ENCODE measurements at places on chromosomes 16 and 17.

DNA sequence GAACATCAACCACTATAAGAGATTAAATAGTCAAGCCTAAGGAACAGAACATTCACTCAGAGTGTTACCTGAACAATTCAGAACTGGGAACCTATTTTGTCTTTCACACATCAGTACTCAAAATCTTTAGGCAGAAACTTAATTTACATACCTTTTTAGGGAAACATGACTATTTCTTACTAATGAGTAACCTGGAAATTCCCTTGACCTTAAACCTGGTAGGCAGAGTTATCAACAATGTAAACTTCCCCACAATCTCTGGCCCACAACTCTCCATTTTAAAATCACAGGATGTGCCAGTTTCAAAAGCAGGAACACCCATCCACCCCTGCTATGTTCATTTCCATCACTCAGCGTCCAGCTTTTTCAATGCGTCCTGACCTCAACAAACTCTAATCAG lies 132.9 kb upstream of the ANKFN1 start:
- DNase-seq, result no peak

DNA sequence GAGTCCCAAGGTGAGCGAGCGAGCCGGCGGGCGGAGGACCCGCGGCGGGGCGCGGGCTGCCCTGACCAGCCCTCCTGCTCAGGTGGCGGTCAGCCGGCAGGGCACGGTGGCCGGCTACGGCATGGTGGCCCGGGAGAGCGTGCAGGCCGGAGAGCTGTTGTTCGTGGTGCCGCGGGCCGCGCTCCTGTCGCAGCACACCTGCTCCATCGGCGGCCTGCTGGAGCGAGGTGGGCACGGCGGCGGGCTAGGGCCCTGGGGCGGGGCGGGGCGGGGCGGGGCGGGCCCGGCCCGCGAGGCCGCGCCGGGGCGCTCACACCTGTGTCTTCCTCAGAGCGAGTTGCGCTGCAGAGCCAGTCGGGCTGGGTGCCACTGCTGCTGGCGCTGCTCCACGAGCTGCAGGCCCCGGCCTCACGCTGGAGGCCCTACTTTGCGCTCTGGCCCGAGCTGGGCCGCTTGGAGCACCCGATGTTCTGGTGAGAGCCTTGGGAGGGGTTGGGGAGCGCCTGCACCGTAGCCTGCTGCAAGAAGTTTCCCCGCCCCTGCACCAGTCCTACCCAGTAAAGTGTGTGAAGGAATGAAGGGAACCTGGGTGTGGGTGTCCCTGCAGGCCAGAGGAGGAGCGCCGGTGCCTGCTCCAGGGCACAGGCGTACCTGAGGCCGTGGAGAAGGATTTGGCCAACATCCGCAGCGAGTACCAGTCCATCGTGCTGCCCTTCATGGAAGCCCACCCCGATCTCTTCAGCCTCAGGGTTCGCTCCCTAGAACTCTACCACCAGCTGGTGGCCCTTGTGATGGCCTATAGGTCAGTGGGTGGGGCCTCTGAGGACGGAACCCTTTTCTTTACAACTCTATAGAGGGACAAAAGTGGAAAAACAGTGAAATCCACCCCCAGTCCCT lies 802 bp downstream of the SETD6 start:
- peak; percentile 48 for DNase-seq

DNA sequence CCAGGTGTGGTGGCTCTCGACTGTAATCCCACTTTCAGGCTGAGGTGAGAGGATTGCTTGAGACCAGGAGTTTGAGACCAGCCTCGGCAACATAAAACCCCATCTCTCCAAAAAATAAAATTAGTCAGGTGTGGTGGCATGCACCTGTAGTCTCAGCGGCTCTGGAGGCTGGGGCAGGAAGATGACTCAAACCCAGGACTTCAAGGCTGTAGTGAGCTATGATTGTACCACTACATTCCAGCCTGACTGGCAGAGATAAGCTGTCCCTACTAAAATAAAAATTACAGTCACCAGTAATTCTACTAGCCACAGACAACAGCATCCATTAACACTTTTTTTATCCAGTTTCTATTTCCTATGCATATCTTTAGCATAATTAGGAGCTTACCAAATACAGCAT lies 176.3 kb downstream of the CPPED1 start:
- no peak for DNase-seq

DNA sequence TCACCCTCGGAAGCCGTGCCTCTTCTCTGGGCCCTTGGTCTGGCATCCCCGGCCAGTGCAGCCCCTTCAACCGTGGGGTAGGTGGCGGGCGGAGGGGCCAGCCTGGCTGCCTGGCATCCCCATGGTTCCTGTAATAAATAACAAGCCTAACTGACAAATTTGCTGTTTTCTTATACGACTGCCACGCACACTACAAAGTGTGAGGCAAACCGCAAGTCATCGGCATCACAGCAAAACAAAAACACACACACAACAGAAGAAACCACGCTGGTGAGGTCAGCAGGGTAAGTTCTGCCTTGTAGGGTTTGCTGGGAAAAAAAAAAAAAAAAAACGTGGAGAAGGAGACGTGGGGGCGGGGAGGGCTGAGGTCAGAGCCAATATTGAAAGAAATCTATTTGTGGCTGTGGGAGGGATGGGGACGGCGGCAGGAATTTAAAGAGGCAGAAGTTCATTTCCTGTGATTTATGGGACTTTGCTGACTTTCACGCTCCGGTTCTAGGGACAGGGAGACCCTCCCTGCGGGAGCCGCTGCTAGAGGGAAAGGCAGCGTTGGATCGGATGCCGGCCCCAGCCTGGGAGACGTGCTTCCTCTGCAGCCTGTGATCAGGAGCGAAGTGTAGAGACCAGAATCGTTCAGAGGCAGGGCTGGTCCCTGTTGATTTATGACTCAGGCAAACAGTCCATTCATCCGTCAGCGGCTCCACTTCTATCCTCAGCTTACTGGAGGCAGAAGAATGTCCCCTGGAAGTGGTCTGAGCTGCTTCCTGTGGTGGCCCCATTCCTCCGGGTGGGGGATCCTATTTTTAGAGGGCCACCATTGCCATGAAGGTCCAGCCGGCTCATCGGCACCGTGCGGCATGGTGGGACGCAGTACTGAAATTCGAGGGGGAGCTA lies 162.8 kb downstream of the FOXL1 start:
- no peak for DNase-seq

DNA sequence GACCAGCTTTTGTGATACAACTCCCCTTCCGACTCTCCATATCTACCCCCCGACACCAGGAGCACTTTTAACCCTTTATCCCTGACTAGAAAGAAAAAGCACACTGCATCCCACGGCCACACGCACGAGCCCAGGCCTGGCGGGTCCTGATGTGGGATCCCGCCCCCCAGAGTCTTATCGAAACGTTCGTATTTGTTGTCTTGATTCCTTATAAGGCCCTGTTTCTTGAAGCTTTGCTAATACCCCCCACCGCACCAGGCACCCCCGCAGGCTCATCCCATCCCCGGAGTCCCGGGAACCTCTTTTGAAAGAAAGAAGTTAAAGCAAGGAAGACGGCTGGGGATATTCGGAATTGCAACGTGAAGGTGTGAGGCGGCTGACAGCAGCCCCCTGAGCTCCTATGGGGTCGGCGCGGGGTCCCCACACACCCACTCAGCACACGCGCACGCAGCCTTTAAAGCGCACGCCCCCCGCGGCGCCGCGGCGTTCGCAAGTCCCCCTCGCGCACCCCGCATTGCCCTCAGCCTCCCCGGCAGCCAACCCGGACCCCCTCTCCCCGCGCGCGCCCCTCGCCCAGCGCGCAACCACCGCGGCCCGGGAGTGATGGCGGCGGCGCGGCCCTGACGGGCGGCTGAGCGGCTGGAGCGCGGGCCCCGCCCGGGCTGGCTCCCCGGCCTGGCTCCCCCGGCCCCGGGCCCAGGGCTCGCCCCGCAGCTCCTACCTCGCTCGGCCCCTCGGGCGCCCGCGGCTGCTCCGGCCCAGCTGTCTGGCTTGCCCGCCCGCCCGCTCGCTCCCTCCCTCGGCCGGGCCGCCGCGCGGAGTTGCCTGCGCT lies 448 bp downstream of the STAT5B start:
- DNase-seq, result peak; percentile 37

- no peak for DNase-seq
Observed at GRCh38 chr16:1691276-1691675, 13.2 kb downstream of the JPT2 start.

GRCh38 chr16:28846933-28847273 lies 755 bp upstream of the TUFM start:
- no peak for DNase-seq

Data from activated CD4-positive, alpha-beta memory T cell treated with anti-CD3 and anti-CD28 coated beads, Interleukin-2, amount 10 ng/mL, durations not matched to agents 7 days and 5 days (primary cell).